ENCODE measurements at places on chromosomes 13 and 19.

DNA sequence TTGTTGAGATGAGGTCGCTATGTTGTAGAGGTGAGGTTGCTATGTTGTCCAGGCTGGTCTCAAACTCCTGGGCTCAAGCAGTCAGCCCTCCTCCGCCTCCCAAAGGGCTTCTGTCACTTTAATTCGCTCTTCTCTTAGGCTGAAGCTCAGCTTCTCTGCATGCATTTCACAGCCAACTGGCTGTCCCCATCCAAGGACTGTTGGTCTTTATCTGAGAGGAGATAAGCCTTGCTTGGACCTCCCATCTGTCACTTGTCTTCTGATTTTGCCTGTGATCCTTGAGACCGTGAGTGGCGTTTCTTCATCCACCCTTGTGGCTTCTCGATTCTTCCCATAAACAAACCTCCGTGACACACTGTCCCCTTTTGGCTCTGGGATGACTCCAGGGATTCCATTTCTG is 24.4 kb downstream of the CERS1 start:
- DNase-seq = no peak

- DNase-seq = no peak
Observed at GRCh38 chr13:114025714-114026431, 52.0 kb upstream of the C13orf46 start.

DNA sequence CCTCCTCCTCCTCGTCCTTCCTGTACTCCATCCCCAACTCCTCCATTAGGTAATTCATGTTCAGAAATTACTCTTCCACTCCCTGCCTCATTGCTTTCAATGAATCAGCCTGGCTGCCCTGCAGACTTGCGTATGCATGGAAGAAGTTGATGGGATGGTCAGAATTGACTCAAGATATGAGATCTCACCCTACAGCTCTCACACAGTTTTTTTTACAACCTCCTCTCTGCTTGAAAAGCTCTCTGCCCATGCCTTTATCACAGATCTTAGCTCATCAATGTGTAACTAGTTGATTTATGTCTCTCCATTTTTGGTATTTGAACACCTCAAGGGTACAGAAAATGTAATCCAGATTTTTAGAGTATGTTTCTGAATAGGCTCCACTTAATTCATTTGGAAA is 506.9 kb downstream of the TBC1D4 start:
- no peak for DNase-seq

GRCh38 chr19:24029941-24030636 is 56.9 kb upstream of the ZNF254 start:
- DNase-seq = peak; percentile 31
